ENCODE measurements at places on chromosomes 16 and 17.

- no peak for DNase-seq
These were observed 5.8 kb upstream of the TRAF4 start for GRCh38 chr17:28737770-28738679.

DNA sequence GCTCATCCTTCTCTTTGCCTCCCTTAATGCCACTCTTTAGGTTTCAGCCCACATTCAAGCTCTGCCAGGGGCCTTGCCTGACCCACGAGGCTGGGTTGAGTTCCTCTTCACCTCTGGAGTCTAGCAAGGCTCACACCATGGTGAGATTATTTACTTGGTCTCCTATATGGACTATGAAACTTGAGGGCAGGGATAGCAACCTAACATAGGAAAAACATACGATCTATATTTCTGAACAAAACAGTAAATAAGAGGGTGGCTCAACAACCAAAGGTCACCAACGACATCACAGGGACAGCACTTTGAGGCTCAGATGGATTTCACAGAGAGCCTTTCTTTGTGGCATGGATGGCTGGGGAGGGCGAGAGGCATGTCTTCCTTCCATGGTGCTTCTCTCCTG, 197.0 kb downstream of the MAF start:
- no peak for DNase-seq

- DNase-seq: peak; percentile 84
These were observed 5.1 kb upstream of the NME4 start for GRCh38 chr16:391885-392335.

DNA sequence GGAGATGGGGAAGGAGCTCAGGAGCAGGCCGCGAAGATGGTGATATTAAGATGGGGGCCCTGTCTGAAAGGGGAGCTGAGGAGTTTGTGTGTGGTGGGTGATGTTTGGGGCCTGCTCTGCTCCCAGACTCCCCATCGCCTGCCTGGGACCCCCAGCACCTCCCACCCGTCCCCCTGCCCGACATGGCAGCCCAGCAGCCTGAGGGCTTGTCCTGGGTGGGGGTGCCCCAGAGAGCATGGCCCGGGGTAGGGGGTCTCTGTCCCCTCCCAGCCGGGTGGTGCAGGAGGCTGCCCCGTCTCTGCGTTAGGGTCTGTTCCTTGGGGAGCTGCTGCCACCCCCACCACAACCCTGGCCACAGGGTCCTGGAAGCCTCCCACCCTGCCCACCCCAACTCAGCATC, 5.2 kb downstream of the CDH15 start:
- DNase-seq: no peak

- no peak for DNase-seq
These were observed 55.8 kb upstream of the TANC2 start for GRCh38 chr17:62910277-62910676.

DNA sequence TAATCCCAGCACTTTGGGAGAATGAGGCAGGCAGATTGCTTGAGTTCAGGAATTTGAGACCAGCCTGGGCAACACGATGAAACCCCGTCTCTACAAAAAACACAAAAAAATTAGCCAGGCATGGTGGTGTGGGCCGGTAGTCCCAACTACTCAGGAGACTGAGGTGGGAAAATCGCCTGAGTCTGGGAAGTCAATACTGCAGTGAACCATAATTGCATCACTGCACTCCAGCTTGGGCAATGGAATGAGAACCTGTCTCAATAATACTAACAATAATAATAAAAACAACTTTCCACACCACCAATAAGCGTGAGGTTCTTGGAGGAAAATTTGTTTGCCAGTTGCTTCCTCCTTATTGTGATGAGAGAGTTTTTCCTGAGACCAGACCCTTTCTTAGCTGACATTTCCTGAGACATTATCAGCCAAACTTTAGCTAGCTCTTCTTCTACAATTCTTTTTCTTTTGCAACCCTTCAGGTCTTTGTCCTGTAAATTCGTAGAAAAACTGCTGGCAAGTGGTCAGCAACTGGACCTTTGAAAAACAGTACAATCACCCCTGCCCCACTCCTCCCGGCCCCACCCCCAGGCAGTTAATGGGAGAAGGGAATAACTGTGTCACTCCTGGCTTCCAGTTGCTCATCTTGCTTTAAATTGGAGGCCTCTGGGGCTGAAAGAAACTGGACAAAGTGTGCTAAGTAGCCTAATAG, 3.5 kb upstream of the EZH1 start:
- DNase-seq: no peak

- no peak for DNase-seq
These were observed 88.8 kb upstream of the TNRC6C start for GRCh38 chr17:77869665-77870132.

DNA sequence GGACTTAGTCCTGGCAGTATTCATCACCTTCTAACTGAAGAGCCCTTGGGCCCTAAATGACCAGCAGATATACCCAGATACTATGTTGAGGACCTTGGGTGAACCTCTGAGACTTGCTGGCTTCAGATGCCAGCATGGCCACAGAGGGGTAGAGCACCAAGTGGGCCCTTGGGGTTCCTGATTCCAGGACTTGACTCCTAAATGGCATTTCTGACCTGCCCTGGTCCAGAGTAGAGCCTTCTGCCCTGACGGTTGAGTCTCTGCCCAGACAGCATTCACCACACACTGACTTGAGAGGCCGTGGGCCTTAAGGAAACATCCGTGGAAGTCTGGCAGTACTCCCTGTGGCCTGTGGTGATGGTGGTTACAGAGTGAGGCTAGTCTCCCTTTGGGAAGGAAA, 2.8 kb upstream of the APPBP2 start:
- peak; percentile 27 for DNase-seq

GRCh38 chr17:60141111-60142018, 8.4 kb upstream of the CA4 start:
- no peak for DNase-seq

GRCh38 chr17:28385037-28385400, 13.5 kb downstream of the SARM1 start:
- DNase-seq: no peak

- DNase-seq: no peak
These were observed 61.2 kb downstream of the MEAK7 start for GRCh38 chr16:84443166-84443802.

GRCh38 chr17:8057691-8058114, 18.8 kb downstream of the ALOX15B start:
- peak; percentile 87 for DNase-seq

- DNase-seq: no peak
These were observed 160.1 kb upstream of the KIF2B start for GRCh38 chr17:53662608-53663007.

DNA sequence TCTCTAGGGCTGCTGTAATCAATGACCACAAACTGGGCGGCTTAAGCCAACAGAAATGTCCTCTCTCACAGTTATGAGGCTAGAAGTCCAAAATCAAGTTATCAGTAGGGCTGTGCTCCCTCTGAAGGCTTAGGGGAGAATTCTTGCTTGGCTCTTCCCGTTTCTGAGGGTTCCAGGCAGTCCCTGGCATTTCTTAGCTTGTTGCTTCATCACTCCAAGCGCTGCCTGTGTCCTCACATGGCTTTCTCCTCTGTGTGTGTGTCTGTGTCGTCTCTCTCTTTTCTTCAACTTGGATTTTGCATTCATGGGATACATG, 13.7 kb upstream of the CDC42EP4 start:
- DNase-seq: no peak

- no peak for DNase-seq
These were observed 24.7 kb upstream of the CES5A start for GRCh38 chr16:55899857-55900256.

DNA sequence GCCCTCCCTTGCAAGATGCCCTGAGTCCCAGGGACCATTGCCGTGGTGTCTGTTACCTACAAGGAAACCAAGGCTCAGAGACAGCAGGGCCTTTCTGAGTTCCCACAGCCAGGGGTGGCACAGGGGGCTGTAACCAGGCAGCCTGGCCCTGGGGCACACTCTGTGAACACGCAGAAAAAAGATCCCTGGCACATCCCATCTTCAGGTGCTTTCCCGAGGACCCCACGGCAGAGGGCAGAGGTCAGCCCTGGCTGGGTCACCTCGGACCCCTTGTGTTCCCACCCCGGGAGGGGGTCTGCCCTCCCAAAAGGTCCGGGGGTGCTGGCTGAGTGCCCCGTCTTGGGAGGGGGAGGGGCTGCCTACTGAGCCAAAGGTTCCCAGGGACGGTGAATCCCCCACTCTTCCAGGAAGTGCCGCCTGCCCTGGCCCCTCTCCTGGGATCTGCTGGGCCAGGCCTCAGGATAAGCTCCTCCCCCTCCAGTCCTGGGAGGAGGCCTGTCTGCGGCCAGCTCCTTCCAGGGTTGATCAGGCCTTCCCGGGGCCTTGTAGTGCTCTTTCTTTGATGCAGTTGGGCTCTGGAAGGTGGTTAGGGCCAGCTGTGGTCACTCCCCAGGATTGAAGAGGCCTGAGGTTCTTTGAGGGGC, 8.1 kb downstream of the GLIS2 start:
- peak; percentile 65 for DNase-seq

DNA sequence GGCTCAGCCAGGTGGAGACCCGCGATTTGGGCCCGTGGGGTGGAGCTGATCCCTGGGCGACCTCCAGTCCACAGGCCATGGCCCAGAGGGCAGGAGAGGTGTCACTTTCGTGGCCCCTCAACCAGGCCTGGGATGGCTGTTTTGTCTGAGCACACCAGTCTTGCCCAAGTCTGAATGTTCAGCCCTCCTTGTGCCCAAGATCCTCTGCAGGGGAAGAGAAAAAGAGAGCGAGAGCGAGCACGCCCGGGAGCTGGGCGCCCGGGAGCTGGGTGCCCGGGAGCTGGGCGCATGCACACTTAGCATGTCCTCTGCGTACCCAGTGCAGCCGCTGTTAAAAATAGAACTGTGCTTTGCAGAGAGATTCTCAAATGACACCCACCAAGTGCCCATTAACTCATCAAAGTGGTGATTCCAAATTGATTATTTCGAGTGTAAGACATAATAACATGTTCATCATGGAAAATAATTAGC, 403.3 kb upstream of the TNRC6C start:
- DNase-seq: peak; percentile 12

DNA sequence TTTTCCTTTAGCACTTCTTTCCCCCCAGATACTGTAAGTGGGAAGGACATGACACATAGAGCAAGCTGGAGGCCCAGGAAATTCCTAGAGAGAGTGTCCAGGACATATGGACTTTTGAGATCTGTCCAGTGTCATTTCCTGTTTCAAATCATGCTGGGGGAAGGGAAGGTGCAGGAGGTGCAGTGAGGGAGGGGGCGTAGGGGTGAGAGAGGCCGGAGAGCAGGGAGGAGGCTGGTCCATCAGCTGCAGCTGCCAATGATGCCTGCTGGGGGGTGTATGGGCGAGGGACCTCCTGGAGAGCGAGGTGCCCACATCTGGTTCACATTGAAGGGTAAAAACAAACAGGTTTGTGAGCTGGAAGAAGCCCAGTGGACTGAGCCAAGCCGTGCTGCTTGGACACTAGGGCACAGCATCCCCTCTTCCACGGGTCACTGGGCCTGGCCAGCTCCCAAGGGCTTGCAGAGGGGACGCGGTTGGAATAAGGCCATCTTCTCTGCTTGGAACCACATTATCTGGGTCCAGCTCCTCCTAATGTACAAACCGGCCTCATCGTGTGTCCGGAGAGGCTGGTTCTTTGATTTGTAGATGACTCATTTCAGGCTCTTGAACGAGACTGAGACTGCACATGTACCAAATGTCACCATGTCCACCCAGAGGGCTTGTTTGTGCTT, 70.4 kb upstream of the SMURF2 start:
- DNase-seq: peak; percentile 50

- DNase-seq: no peak
These were observed 62.9 kb downstream of the TMEM235 start for GRCh38 chr17:78294356-78294755.

DNA sequence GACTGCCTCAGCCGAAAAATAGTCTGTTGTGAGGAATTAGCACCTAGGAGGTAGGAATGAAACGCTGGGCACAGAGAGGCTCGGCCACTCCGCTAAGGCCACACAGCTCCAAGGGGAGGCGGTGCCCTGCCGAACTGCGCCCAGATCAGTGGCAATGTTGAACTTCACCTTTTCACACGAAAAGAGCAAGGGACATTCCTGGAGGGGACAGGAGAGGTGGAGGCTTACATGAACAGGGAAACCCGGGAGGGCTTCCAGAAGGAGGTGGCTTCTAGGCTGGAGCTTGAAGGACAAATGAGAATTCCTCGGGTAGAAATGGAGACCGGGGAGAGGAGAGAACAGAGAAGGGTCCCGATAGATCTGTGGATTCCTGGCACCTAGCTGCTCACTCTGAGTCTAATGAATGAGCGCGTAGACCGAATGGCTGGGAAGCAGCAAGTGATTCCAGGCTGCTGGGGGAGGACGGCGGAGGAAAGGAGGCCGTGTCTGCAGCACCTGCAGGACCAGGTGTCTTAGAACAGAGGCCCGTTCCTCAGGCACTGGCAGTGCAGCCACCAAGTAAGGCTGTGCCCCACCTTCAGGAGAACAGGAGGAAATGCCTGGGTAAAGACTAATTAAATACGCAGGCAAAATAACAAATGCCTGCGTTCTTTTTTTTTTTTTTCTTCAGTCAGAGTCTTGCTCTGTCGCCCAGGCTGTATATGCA, 722 bp upstream of the SLC38A10 start:
- peak; percentile 65 for DNase-seq

- DNase-seq: peak; percentile 20
These were observed 19.5 kb downstream of the MARVELD3 start for GRCh38 chr16:71645450-71645849.

- no peak for DNase-seq
These were observed 21.6 kb downstream of the NXN start for GRCh38 chr17:957856-958421.

DNA sequence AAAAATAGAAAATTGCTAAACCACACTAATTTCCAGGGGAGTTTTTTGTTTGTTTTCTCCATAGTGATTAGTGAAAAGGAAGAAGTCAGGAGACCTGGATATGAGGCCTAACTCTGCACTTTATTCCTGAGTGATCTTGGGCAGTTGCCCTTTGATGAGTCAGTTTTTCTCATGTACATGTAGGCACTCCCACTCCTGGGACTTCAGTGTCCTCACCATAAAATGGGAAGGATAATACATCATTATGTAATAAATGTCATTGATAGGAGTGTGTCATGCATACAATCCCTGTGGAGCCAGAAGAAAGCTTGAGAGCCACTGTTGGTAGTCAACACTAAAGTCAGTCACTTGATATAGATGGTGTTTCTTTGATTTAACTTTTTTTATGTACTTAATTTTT, 32.5 kb downstream of the WIPF2 start:
- peak; percentile 72 for DNase-seq

GRCh38 chr17:34434052-34434451, 71.0 kb upstream of the CCL1 start:
- DNase-seq: no peak

- DNase-seq: no peak
These were observed 28.9 kb downstream of the SLC7A5 start for GRCh38 chr16:87840271-87840978.

DNA sequence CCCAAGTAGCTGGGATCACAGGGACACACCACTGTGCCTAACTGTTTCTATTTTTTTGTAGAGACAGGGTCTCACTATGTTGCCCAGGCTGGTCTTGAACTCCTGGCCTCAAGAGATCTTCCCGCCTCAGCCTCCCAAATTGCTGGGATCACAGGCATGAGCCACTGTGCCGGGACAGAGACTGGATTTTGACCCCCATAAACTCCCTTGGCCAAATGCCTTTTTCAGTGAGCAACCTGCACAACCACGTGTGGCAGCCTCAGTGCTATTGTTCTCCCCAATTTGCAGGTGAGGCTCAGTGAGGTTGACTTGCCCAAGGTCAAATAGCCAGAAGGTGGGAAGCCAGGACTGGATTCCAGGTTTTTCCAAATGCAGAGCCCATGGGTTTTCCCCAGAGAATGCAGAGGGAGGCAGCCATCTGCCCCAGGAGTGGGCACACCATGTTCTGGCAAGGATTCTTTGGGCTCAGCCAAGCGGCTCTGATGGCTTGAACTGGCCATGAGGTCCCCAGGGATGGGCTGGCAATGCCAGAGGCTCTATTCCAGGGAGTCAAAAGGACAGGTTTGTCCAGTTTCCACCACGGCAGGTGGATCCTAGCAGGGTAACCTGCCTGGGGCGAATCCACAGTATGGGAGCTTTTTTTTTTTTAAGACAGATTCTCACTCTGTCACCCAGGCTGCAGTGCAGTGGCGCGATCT, 1.8 kb downstream of the IL27 start:
- DNase-seq: no peak

Data from astrocyte of the hippocampus (primary cell).